Activated naive CD4-positive, alpha-beta T cell treated with anti-CD3 and anti-CD28 coated beads, Interleukin-2, amount 50 U/mL, for 72 hours (primary cell): ENCODE measurements at places on chromosomes 7 and 10.

- DNase-seq = no peak
These were observed 474 bp upstream of the NSMCE4A start for GRCh38 chr10:121975295-121976086.

DNA sequence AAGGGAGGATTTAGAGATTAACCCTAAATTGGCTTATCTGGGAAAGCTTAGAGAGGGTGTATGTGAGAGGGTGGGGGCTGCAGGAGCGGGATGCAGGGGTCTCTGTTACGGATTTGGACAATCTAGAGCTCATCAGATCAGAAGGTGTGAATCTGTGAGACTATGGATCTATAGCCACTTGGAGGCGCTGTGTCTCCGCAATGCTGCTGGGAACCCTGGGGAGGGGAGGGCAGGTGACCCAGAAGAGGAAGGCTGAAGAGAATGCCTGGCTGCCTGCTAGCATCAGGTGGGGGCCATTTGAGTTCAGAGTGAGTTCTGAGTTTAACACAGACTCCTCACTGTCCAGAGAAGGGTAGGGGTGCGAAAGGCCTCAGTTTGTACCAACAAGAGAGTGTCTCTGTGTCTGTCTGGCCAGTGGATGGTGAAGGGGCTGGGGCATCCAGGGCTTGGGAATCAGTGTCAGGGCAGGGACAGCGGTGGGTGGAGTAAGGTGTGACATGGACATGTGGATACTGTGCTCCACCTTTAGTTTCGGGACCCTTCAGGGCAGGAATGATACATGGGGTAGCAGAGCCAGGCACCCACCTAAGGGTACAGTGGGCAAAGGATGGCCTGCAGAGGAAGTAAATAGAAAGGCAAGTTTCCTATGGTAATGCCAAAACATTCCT, 187.3 kb upstream of the PRSS58 start:
- peak; percentile 47 for DNase-seq

DNA sequence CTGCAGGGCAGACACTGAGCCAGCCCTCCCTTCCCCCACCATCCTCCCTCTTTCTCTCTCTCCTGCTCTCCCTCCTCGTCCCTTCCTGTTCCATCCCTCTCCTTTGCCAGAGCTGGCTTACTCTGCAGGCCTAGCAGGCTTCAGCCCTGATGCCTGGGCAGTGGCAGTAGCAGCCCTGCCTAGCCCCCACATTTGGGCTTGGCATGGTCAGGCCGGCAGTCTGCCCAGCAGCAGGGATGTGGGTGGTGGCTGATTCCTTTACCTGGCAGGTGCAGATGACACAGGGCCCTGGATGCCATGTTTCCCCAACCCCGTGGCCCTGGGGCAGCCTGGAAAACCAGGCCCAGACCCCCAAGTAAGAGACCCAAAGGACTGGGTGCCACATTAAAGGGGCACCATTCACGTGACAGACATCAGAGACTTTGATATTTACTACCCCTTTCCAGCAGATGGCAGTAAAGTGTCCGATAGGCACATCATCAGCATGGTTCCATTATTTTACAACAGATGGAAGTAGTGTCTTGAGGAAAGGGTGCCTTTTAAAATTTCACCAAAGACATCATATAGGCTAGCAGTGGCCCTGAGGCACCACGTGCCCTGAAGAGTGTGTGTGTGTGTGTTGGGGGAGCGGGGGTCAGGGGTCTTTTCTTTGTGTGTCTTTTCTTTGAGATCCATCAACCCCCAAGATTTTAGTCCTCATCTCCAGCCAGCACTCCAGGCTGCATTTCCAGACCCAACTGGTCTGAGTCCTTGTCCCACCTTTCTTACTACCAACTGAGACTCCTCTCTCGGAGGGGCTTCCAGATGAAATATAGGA, 5.9 kb downstream of the KCP start:
- peak; percentile 38 for DNase-seq

GRCh38 chr7:116971869-116972268, 18.6 kb downstream of the ST7 start:
- no peak for DNase-seq

DNA sequence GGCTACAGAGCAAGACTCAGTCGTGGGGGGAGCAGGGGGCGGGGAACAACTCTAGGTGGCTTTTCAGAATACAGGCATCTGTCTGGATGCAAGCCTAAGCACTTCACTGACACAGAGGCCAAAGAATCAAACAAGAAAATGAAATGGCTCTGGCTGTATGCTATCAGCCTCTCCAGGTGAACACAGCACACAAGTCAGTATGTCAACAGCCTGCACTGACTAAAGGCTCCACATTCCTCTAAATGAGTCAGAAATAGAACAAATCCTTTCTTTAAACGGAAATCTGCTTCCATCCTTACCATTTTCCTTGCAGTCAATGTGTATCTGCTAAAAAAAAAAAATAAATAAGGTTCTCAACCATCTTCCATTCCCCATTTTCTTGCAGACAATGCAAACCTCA, 88.3 kb downstream of the ARMH3 start:
- DNase-seq = no peak

- DNase-seq = no peak
These were observed 47.4 kb downstream of the NRAP start for GRCh38 chr10:113616244-113617074.

DNA sequence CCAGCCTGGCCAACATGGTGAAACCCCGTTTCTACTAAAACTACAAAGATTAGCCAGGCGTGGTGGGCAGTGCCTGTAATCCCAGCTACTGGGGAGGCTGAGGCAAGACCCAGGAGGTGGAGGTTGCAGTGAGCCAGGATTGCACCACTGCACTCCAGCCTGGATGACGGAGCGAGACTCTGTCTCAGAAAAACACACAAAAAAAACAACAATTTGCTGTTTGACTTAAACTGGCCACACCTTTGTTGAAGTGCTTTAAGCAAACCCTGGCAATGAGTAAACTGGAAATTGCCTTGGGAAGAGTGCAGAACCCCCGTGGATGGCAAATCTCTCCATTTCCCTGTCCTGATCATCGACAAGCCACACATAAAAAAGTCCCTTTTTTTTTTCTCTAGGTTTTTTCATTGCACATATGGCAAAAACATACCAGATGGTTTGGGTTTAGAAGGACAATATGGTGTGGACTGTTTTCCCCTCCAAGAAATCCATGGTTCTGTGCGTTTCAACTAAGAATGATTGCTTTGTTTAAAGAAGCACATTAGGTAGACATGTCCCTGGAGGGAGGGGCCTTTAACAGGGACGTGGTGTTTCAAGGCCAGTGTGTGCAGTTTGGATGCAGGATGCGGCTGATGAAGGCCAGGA, 76.9 kb downstream of the NRP1 start:
- DNase-seq = no peak

- no peak for DNase-seq
These were observed 5.8 kb downstream of the CPA4 start for GRCh38 chr7:130298544-130299326.

GRCh38 chr7:79300573-79300972, 152.9 kb downstream of the MAGI2 start:
- DNase-seq = no peak

GRCh38 chr10:123706236-123706635, 40.1 kb downstream of the GPR26 start:
- DNase-seq = no peak

DNA sequence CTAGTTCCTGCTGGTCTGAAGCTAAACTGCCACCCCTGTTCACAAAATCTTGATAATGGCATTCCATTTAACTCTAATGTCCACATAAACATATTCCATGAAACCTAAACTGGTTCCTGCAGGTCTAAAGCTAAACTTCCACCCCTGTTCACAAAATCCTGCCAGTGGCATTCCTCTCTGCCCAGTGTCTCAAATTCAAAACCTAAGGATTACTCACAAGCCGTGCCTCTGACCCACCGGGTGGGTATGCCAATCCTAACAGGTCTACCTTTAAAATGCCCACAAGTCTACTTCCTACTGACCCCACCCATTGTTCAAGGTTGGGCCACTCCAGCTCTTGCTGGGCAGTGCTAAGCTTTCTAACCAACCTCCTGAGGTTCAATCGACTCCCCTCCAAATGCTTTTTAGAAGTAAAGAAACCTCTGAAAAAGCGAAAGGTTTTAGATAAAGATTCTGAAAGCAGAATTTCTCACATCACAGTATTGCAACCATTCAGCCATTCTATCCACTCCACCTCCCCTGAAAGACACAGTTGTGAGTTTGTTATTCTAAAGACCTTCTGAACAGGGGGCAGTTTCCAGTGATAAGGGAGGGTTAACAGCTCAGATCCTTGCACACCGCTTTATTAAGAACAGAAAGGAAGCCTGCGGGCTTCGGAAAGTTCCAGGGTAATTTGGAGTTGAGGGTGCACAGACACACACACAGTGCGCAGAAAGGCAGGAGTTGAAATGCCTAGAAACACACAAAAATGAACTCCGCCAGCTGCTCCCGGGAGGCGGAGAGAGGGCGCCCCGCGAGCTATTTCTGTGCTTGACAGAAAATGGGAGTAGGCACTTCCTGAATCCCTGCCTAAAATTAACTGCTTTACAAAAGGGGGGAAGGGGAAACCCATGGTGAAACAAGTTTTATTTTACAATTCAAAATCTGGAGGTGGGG, 87.7 kb downstream of the TNS3 start:
- no peak for DNase-seq

- DNase-seq = no peak
These were observed 107.4 kb downstream of the SLIT1 start for GRCh38 chr10:97078261-97078937.

- no peak for DNase-seq
These were observed 23.7 kb upstream of the C10orf105 start for GRCh38 chr10:71743089-71743838.

GRCh38 chr10:133127291-133128125, 32.5 kb upstream of the KNDC1 start:
- DNase-seq = peak; percentile 47

GRCh38 chr10:109173121-109173520, 750.2 kb downstream of the XPNPEP1 start:
- no peak for DNase-seq

GRCh38 chr10:7133958-7134357, 276.9 kb downstream of the SFMBT2 start:
- no peak for DNase-seq

DNA sequence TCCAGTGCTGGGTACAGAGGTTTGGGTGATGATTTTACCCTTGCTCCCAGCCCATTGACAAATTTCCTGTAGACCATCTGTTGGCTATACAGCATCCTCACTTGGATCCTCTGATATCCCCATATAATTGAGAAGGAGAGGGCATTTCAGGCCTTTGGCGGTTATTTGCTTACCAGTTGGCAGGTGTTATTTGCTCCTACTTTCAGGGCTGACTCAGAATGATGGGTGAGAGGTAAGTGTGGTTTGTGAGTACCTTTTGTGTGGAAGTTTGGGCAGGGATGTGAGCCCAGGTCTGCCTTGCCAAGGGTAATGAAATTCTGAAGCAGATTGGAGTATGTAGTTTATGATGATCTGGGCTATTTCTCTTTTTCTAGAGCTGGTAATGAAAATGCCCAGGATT, 93.6 kb downstream of the LRMDA start:
- DNase-seq = no peak

GRCh38 chr7:25069900-25070443, 55.1 kb downstream of the CYCS start:
- peak; percentile 45 for DNase-seq

DNA sequence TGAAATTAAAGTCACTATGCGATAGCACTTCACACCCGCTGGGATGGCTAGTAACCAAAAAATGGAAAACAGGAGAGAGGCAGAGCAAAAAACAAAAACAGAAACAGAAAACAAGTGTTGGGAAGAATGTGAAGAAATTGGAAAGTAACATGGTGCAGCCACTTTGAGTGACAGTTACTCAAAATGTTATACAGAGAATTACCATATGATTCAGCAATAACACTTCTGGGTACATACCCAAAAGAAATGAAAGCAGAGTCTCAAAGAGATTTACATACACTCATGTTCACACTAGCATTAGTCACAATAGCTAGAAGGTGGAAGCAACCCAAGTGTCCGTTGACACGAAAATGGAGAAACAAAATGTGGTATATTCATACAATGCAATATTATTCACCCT, 88.6 kb upstream of the KCNIP2 start:
- DNase-seq = no peak

DNA sequence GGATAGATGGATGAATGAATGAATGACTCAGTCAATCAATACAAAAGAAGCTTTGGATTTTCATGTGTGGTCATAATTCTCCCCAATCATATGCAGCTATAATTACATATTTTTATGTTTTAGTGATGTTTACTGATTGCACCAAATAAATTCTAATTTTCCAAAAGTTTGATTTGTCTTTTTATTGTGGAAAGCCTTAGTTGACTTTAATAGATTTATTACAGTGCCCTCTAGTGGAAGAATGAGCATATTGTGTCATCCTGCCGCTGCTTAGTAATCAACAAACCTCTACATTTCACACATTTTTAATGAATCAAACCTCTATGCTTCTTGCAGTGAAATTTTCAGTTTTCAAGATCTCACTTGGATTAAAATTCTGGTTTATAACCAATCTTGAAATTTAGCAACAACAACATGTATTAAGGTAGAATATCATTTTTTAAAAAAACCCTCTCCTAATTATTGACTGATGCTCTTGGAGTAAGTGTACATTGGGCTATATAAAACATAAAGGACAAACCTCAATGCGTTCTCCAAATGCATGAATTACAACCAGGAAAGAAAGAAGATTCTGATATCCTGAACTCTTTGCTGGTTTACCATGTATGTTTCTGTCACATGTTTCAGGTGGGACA, 55.6 kb upstream of the PNLIP start:
- DNase-seq = no peak
